ENCODE measurements at places on chromosomes 3 and 15.

DNA sequence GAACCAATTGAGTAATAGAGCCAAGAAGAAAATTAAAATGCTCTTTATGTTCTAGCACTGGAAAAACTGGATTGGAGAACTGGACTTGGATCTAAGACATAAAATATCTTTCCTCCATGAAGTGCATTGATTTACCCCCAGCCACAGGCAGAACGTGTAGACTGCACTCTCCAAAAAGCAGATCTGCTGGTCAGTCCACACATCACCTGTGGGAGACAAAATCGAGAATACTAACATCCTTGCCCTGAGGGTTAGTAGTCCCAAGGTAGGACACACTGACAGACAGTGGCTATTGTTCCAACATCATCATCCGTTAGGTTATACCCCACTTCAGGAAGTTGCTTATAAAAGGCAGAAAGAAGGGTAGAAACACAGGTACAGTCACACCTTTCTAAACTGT is 257.1 kb upstream of the STT3B start:
- no peak for DNase-seq

DNA sequence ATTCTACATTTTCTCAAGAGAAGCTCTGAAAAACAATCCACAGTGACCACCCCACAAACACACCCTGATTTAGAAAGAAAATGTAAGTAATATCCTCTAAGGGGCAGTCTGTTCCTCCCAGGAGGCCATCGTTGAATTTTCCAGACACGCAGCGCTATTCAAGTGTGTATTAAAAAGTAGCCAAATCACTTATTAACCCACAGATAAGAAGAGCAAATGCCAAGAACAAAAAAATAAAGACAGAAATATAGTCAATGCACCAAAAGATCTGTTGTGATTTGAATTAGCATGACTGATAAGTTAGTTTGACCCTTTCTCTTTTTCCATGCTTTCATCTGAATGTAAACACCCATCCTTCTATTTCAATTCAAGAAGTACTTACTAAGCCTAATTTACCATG is 622.8 kb upstream of the ZNF385D start:
- no peak for DNase-seq

DNA sequence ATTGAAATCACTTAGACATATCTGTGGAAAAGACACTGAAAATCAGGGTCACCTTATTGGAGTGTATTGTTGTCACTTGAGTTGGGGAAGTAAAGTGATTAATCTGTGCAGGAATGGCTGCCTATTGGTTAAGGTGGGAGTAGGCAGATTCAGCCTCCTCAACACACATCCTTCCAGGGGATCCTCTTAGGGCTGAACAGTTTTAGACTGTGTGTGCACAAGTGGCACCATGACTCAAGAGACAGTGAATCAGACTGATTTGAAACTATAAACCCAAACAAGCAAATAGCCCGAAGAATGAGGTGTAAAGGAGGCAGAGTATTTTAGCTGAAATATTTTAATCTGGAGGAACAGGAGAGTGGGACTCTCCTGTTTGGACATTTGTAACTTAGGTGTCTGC is 4.9 kb downstream of the ABHD17C start:
- DNase-seq, result no peak

DNA sequence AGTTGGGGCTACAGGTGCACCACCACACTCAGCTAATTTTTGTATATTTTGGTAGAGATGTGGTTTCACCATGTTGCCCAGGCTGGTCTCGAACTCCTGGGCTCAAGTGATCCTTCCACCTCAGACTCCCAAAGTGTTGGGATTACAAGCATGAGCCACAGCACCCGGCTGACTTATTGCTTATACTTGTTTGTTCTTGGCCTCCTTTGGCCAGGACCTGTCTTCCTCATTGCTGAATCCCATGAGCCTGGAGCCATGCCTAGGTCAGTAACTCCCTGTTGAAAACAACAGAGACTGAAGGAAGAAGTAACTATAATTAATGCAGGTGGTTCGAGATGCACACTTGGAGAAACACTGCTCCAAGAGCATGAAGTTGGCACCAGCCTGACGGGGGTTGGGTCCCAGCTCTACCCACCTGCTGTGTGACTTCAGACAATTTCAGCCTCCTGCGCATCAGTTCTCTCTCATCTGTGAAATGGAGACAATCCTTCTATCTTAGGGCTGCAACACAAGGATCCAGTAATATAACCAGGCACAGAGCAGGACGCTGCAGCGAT is 38.9 kb downstream of the CPN2 start:
- DNase-seq, result no peak

- no peak for DNase-seq
Measured at GRCh38 chr3:192850451-192850981, 67.1 kb downstream of the MB21D2 start.

DNA sequence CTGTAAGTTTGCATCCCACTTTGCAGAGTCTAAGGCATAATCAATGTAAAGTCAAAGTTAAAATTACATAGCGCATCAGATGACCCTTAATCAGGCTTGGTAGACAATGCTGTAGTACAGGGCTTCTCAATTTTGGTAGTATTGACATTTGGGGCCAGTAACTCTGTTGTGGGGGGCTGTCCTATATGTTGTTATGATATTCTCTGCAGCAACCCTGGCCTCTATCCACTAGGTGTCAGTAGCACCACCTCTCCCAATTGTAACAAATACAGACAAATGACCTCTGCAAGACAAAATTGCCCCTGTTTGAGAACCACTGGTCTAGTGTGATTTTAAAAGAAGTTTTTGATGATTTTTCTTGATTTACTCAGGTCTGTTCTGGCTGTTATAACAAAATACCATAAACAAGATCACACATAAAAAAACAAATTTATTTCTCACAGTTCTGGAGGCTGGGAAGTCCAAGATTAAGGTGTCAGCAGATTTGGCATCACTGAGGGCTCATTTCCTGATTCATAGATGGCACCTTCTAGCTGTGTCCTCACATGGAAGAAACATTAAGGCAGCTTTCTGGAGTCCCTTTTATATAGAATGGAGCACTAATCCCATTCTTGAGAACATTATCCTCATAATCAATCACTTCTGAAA is 37.6 kb upstream of the SLC9A9 start:
- no peak for DNase-seq

DNA sequence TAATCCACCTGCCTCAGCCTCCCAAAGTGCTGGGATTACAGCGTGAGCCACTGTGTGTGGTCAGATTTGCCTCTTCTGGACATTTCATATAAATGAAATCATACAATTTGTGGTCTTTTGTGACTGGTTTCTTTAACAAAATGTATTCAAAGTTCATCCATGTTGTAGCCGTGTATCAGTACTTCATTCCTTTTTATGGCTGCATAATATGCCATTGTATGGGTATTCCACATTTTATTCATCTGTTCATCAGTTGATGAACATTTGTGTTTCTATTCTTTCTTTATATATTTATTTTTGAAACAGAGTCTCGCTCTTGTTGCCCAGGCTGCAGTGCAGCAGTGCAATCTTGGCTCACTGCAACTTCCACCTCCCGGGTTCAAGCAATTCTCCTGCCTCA is 25.8 kb downstream of the WDR76 start:
- DNase-seq, result no peak

GRCh38 chr15:48486228-48486627 is 155.0 kb downstream of the DUT start:
- DNase-seq, result no peak

- no peak for DNase-seq
Measured at GRCh38 chr3:7682822-7683229, 818.8 kb upstream of the LMCD1 start.

- no peak for DNase-seq
Measured at GRCh38 chr3:11120091-11120805, 34.0 kb upstream of the HRH1 start.

- DNase-seq, result no peak
Measured at GRCh38 chr3:25021816-25022215, 406.2 kb upstream of the RARB start.

- no peak for DNase-seq
Measured at GRCh38 chr3:55198554-55198953, 270.7 kb upstream of the LRTM1 start.

Measured in activated naive CD4-positive, alpha-beta T cell (primary cell).